ENCODE measurements at places on chromosomes 4 and X.

GRCh38 chr4:72473434-72473900 lies 95.6 kb downstream of the ADAMTS3 start:
- DNase-seq, result no peak

GRCh38 chr4:68750555-68750954 lies 65.2 kb upstream of the UGT2B10 start:
- DNase-seq, result no peak

DNA sequence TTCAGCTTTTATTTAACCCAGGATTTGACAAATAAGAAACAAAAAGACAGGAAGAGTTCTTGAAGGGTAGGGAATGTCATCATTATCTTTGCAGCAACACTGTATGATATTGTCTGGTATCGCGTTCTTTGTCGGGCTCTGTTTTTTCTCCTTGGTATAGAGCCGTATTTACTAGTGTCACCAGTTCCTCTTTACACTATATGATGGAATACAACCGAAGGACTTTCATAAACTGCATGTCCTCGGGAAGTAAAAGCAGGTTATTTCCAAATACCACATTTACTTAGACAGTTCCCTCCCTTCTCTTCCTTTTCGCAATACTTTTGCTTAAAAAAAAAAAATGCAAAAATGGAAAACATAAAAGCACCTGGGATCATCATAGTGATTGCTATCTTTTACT lies 96.6 kb upstream of the IL13RA1 start:
- DNase-seq, result no peak

DNA sequence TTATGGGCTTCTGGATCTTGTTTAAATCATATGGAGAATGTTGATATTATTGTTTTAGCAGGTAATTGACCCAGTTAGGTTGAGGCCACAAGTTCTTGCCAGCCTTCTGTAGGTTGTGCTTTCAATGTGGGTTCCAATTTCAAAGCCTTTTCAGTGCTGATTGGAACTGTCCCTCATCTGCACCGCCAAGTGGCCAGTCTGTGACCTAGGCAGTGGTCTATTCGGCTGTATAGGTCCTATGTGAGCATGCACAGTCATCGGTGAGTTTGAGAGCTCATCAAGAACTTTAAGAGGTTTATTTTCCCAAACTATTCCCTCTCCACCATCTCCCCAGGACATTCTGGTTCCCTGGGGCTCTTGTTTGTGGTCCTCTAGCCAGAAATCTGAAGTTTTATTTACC lies 35.7 kb downstream of the DDX53 start:
- DNase-seq, result no peak

DNA sequence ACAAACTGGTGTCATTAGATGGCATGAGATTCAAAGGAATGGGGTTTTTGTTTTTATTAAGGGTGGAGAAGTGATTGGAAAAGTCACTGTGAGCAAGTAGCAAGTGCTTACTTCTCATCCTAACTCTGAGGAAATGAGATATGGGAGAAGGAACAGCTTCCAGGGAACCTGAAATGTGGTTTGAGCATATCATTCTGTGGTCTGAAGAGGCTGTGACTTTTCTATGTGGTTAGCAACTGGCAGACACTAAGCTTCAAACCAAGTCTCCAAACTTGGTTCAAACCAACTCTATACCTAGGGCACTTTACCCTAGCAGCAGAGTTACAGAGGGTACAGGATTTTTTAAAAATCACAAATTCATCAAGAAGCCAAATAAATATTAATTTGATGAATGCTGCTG lies 58.2 kb downstream of the DCLK2 start:
- DNase-seq, result no peak

DNA sequence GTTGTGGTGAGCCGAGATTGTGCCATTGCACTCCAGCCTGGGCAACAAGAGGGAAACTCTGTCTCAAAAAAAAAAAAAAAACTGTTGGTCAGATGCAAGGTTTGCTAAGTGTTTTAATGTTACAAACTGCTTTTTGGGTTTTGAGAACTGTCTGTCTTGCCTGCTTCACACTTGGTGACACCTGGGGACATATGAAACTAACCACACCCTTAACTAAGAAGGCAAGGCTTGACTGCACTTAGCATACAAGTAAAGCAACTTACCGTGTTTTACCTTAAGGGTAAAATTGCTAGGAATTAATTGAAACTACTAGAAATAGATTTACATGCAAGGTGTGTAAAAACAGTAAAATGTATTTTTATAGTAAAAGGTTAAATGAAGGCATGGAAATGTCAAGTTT lies 180.4 kb downstream of the OR13H1 start:
- no peak for DNase-seq

DNA sequence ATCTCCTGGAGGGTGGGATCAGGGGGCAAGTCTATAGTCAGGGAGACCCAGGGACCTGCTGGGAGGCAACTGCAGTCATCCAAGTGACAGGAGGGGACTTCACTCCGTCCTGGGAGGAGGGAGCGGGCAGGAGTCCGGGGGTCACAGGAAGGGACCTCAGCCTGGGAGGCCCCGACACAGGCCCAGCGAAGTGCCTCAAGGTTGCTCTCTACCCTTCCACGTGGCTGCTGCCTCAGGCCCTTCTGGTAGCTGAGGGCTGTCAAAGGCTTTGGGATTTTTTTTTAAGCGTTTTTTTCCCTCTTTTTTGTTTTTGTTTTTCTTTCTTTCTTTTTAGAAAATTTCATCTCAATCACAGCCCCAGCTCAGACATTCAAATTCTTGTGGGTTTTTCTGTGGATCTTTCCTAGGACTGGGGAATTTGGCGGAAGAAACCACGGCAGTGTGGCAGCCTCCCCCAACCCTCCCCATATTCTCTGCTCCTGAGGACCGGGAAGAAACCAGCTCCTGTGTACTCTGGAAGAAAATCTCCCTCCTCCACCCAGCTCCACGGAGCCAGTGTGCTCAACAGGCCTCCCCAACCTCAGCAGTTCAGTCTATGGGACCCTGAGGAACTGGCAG lies 1.4 kb upstream of the HAUS7 start:
- DNase-seq, result no peak

DNA sequence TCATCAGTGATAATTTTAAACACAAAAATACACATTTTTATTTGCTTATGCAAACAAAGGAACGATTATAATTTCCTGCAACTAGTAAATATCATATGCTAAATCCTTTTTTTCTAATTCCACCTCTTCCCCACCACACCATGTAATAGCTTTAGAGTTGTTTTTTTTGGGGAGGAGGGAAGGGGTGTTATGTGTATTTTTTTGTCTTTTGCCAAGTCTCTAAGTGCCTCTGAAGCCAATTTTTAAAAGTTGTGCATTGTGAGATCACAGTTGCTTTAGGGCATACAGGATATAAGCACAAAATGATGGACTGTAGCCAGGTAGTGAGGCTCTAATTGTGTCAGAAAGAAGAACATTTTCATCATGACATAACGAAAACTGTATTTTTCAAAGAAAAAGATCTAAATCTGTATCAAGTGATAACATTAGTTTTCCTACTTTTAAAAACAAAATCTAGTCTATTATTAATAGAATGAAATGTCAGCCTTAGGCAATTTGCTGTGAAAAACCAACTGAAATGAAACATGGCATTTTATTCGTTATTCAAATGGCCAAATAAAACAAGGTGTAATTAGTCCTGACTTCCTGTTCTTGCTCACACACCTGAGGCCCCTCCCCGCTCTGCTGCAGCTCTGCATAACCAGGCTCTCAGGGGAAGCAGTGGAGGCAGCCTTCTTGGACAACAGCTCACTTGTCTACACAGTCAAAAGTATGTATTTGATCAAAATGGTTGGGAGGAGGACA lies 157.4 kb downstream of the PALLD start:
- DNase-seq, result no peak

- DNase-seq, result no peak
Measured at GRCh38 chr4:76589402-76589801, 154.4 kb downstream of the SHROOM3 start.

DNA sequence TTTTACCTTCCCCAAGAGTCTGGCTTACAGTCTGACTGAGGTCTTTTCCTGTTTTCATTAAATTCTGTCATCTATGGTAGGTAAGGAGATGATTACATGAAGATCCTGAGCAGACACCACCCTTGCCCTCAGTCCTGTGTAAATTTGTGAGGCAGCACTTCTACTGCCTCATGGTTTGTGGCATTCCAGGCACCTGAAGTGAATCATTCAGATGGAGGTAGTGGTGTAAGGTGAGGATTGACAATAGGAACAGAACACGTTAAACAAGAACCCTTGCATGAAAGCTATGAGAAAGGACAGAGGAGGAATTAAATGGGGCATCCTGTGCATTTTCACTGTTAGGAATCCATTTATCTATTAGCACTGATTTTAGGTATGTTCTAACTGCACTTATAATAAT lies 618.6 kb downstream of the TLL1 start:
- no peak for DNase-seq

DNA sequence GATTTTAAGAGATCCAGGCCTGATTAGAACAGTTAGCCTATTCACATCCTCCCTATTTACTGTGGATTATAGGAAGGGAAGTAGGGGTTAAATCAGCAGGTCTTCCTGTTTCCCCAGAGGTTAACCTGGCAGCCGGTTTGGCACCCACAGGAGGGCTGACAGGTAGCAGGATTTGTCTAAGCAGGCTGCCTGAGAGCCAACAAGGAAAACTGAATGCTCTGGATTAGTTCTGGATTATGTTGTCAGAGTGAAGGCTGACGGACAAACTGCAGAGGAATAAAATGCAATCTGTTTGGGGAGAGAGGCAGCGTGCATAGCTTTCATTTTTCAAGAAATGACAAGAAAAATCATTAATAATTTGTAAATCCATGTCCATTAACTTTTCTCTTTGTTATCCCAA lies 397.1 kb upstream of the FAM241A start:
- no peak for DNase-seq

GRCh38 chr4:147815741-147816140 lies 83.9 kb downstream of the ARHGAP10 start:
- DNase-seq, result no peak

GRCh38 chr4:64799751-64800150 lies 390.5 kb upstream of the TECRL start:
- no peak for DNase-seq

DNA sequence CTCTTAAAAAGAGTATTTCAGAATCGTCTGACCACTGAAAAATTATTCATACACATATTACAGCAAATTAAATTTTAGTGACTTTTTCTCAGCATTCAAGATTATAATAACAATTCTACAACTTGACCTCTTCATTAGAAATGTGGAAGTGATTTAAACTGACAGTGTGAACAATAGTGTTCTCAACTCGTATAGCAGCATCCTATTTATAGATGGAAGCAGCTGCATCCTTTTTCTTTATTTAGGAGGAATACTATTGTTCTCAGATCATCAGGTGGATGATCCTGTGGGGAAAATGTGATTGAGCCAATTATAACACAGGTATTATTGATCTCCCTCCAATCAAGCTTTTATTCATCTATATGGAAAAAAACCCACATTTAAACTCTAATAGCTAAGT lies 56.7 kb downstream of the RAPGEF2 start:
- DNase-seq, result no peak

GRCh38 chr4:183588169-183588675 lies 70.8 kb downstream of the RWDD4 start:
- no peak for DNase-seq

DNA sequence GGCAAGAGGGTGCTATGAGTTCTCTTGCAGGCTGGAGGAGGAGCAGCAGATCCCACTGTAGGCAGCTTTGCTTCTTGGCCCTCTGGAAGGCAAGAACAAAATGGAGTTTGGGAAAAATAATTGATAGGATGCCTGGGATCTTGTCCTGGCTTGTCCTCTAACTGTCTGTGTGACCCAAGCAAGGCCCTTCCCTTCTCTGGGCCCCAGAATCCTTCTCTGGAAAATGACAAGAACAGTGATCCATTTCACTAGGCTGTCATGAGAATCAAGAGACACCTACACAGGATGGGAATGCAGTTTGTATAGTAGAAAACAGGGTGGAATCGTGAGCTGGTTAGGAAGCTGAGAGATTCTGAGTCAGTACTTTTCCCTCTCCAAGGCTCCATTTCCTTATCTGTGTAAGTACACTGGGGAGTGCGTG lies 133.3 kb downstream of the PJA1 start:
- no peak for DNase-seq

GRCh38 chr4:26384380-26385057 lies 63.7 kb downstream of the RBPJ start:
- DNase-seq, result no peak

- DNase-seq, result no peak
Measured at GRCh38 chr4:110503270-110504083, 27.5 kb downstream of the ENPEP start.

DNA sequence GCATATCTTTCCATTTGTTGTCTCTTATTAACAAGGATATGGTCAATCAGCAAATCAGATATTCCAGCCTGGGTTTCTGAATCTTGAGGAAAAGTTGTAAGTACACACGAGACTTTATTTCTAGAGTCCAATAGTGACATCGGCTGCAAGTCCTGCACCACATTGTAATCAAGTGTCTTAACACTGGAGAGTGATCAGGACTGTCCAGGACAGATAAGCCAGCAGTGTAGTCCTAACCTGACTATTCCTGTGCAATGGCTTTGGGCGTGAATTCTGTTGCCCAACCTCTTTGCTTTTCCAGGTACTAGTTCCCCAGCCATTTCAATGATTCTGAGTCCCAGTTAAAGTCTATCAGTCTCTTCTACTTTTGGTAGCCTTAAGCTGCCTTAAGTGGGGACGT lies 395.0 kb downstream of the PCDH10 start:
- no peak for DNase-seq

GRCh38 chr4:152634110-152634760 lies 45.6 kb downstream of the TMEM154 start:
- no peak for DNase-seq

DNA sequence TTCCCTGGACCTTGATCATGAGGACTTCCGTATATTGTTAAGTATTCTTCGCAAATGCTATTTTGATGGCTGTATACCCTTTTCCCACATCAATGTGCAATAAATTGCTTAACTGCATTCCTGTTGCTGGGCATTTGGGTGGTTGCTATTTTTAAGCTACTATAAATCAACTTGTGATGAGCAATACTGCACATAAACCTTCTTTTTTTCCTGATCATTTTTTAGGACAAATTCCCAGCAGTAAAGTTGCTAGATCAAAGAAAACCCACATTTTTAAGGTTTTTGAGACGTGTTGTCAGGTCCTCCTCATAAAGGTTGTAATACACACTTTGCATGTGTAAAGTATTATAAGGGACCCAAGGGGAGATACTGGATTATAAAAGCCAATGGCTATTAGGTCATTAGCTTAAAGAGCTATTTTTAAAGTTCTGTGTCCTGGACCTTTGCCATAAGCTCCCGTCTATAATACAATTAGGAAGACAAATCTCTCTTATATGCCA lies 35.6 kb downstream of the LIMCH1 start:
- DNase-seq, result no peak

- no peak for DNase-seq
Measured at GRCh38 chr4:77710059-77710458, 104.4 kb downstream of the CXCL13 start.

GRCh38 chr4:1400831-1401408 lies 5.3 kb downstream of the NKX1-1 start:
- DNase-seq, result no peak

- no peak for DNase-seq
Measured at GRCh38 chrX:133437356-133437755, 22.1 kb upstream of the GPC4 start.

DNA sequence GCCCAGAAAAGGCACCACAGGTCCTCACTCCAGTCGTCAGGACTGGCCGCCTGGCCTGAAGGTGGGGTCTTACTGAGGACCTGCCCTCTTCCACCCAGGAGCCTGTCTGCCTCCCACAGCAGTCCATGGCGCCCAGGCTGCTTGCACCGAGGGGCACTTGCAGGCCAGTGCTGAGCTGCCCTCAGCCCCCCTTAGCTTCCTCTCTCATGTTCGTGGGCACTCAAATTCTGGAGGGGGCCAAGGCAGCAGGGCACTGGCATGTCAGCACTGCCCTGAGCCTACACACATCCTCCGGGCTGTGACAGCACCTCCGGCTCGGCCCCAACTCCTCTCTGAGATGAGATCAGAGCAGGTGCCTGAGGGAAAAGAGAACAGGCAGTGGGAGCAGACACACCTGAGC lies 27.2 kb upstream of the ZBTB33 start:
- no peak for DNase-seq
